ENCODE measurements at places on chromosomes 1 and 21. TPM values are rescaled to one million over a fixed set of nuclear protein-coding genes. Genes with fewer than 3 reads are reported as not detected.

GRCh38 chr1:202272103-202272845, 69.5 kb downstream of the UBE2T start:
- no peak for DNase-seq

- DNase-seq: no peak
Observed at GRCh38 chr1:115261496-115261895, 76.6 kb downstream of the NGF start.

DNA sequence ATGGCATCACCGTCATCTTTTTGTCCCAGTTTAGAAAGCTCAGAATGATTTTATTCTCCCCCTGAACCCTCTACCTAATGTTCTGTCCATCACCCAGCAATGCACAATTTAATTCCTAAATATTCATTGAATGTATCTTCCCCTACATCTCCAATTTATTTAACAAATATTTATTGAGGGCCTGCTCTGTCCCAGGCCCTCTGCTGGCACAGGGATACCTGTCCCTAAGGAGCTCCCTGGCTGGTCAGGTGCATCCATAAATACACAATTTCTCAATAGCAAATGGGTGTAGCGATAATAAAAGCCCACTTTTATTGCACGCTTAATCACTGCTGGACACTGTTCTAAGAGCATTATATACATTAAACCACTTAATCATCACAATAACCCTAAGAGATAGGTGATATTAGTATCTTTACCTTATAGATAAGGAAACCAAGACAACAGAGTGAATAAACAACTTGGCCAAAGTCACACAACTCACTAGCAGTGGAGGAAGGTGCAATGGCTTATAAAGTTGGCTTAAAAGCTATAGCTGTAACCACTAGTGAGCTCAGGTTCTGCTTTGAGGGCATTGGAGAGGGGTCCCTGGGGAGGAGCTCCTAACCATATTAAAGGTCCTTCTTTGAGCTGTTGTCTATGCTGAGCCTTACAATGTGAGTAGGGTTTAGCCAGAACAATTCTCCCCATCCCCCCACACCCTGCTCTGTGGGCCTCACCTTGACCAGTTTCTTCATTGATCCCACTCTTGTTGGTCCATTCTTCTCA, 126.3 kb upstream of the JUN start:
- DNase-seq: no peak

DNA sequence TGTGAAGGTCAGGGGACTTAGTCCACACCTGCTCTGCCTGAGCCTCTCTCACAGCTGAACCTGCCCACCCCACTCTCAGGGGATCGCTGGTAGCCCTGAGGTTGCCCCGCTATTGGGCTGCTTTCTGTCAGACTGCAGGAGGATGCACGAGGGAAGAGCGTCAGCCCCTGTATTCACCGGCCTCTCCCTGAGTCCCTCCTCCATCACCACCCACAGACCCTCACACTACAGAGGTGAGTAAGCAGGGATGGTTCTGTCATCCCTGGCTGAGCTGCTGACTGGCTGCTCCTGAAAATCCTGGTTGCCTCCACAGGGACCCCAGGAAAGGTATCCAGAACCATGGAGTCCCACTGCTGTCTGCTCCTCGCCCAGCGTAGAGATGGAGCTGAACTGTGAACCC, 118.7 kb downstream of the SYT2 start:
- DNase-seq: no peak

Gene PGLYRP4
- total RNA-seq: not detected

- no peak for DNase-seq
Observed at GRCh38 chr1:39538531-39539251, 37.9 kb downstream of the PABPC4 start.

DNA sequence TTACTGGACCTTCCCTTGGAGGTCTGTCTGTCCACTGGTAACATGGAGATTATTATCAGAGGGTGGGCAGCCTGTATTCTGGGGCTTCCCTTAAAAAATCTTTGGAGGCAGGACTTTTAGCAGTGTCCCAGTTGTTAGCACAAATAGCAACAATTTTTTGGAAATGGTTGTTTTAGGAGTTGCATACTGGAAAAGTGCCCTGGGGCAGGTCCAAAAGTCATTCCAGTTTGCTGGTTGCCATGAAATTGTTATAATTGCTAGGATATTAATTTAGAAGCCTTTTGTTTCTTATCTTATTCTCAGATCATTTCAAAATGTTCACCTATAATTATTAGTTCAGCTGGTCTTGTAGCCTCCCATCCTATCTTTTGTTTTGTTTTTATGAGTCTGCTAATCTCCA, 71.0 kb downstream of the PTGS2 start:
- DNase-seq: no peak

DNA sequence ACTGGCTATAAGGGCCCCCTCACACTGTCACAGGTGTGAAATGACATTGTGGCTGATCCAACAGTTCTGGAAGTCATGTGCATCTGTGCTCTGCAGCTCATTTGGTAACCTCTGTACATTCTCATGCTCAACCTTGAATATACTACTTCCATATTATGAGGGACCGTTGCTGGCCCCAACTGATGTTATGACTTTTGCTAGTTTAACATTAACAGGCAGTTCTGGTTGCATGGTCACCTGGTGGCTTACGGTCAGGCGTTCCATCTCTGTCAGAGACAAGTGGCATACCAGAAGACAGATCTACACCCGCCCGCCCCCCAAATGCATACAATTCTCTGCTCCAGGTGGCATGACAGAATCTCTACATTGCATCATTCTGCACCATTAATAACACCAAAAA, 6.0 kb upstream of the DIP2A start:
- no peak for DNase-seq

- DNase-seq: no peak
Observed at GRCh38 chr21:15875286-15875685, 145.5 kb downstream of the USP25 start.

DNA sequence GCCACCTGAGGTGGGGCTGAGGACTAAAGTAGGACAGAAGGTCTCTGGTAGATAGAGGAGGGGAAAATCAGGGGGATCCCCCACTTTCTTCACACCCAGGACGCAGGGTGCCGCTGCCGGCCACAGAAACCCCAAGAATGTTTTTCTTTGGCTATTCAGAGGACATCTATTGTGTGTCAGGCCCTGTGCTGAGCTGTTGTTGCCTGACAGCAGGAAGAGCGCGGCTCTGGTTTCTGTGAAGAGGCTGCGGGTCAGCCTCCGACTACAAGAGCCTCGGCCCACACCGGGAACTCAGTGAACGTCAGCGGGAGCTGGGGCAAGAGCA, 407 bp upstream of the PIGV start:
- DNase-seq: no peak

Gene KLHDC9
- total RNA-seq: 7.2 TPM

GRCh38 chr1:226475142-226475511, 67.2 kb upstream of the PARP1 start:
- DNase-seq: no peak

DNA sequence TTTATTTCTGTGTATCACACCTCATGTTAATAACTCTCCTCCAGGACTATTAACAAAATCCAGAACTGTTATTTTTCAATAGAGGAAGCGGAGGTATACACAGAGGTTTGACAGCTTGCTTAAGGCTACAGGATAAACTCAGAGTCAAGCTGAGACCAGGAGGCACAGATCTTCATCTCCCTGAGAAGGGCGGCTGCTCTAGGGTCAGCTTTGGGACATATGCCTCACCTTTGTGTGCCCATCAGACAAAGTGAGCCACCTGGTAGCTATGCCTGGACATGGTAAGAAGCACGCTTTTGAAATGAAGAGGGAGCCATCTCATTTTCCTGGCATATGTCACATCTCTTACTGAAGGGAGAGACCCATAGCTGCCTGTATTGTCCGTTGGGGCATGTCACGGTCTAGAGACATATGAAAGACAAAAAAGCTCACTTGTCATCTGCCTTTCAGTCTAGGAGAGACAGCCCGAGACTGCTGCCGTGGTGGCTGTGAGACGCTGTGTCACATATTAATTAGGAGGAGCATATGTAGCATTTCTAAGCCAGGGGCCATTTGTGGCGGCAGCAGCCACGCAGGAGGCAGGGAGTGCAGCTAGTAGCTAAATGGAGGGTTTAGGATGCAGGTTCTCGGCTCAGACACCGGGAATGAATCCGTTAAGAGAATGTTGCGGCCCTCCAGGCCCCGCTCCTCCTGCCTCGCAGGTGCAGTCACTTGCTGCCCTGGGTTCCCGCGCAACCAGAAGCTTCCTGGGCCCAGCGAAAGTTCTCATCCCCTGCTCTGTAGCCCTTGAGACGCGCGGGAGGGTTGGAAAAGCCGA, 161.3 kb upstream of the C1orf21 start:
- no peak for DNase-seq

DNA sequence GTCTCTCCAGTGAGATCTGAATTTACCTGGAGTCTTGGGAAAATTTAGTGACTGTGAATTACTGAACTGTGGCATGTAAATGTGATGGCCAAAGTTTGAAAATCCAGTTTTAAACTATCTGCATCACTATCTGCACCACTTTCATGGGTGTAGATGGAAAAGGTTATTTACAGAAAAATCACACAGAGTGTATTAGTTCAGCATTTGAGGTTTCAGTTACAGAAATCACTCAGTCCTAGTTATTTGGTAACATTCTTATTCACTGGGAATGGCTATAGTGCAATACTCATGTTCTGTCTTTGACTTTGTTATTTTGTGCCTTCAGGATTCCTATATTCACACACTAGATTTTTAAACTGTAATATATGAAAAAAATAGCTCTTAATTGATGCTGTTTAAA, 60.6 kb upstream of the IFI44L start:
- no peak for DNase-seq

GRCh38 chr1:91148641-91149069, 126.8 kb upstream of the ZNF644 start:
- DNase-seq: no peak

Gene FLG
- total RNA-seq: 0.19 TPM

Gene OSCP1
- total RNA-seq: 5.8 TPM

GRCh38 chr1:25469177-25469576, 38.5 kb downstream of the MACO1 start:
- peak; percentile 20 for DNase-seq

DNA sequence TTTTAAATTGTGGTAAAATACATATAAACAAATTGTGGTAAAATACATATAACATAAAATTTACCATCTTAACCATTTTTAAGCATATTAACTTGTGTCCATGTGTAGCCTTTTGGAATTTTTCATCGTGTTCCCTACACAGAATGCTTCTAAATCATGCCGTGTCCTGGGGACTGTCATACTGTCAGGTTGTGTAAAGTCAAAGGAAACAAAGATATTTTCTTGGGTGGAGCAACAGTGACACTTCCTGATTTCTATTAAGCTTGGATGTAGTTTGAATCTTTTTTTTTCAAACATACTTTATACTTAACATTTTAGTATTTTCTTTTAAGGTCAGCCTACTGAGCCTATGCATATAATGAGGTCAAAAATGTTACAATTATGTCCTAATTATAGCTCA, 32.3 kb downstream of the DOP1B start:
- no peak for DNase-seq

DNA sequence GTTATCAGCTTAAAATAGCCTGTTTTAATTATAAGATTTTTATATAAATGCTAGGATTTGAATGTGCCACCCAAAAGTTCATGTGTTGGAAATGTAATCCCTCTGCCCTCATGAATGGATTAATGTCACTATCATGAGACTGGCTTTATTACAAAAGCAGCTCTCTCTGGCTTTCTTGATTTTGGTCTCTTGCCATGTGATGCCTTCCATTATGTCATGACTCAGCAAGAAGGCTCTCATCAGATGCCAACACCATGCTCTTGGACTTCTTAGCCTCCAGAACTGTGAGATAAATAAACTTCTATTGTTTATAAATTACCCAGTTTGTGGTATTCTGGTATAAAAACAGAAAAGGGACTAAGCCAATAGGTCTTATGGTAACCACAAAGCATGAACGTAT, 6.9 kb upstream of the PRSS38 start:
- no peak for DNase-seq

- DNase-seq: no peak
Observed at GRCh38 chr1:44500181-44501046, 95.4 kb downstream of the RNF220 start.

Gene OR2L2
- total RNA-seq: not detected

- DNase-seq: no peak
Observed at GRCh38 chr1:11806307-11806936, 431 bp downstream of the CLCN6 start.

Gene MAB21L3
- not detected for total RNA-seq

Gene FCRL5
- total RNA-seq: not detected

- DNase-seq: no peak
Observed at GRCh38 chr1:205210756-205211168, 740 bp downstream of the DSTYK start.

Gene PPP1R12B
- 8.1 TPM for total RNA-seq

- DNase-seq: no peak
Observed at GRCh38 chr1:231702331-231702730, 75.7 kb downstream of the DISC1 start.

DNA sequence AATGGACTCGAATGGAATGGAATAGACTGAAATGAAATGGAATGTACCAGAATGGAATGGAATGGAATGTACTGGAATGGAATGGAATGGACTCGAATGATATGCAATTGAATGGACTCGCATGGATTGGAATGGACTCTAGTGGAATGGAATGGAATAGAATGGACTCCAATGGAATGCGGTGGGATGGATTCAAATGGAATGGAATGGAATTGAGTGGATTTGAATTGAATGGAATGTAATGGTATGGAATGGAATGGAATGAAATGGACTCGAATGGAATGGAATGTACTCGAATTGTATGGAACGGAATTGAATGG, 99.6 kb upstream of the FBXO28 start:
- DNase-seq: no peak

DNA sequence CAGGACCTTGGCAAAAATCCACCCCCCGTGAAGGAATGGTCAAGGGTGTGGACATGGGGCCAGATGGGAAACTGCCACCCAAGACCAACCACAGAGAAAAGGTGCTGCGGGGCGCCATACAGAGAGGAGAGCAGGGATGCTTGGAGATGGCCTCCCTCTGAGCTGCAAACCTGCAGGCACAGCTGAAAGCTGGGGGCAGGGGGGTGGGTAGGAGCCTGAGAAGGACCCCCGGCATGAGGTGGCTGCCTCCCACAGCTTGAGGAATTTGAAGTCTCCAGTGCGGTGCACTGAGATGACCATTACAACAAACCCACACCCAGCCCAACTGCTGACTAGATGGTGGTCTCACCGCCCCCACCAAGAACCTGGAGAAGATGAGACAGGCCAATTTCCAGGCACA, 84.8 kb downstream of the WDR4 start:
- no peak for DNase-seq

DNA sequence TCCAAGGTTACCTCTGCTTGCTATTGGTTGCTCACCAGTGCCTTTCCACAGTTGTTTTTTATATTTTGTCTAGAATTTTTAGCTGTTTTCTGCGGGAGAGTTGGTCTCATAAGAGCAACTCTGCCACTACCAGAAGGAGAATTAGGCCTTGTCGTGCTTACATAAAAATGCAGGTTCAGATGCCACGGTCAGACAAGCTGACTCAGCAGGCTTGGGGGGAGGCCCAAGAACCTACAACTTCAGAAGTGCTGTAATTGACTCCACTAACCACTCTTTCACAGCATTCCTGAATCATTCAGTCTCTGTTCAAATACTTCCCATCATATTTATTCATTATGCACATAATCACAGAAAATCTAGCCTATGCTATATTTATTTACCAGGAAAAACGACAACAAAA, 23.1 kb upstream of the YRDC start:
- no peak for DNase-seq

Data from glomerular endothelial cell (primary cell).